ENCODE measurements at places on chromosomes 6 and 20. TPM values are rescaled to one million over a fixed set of nuclear protein-coding genes. Genes with fewer than 3 reads are reported as not detected.

DNA sequence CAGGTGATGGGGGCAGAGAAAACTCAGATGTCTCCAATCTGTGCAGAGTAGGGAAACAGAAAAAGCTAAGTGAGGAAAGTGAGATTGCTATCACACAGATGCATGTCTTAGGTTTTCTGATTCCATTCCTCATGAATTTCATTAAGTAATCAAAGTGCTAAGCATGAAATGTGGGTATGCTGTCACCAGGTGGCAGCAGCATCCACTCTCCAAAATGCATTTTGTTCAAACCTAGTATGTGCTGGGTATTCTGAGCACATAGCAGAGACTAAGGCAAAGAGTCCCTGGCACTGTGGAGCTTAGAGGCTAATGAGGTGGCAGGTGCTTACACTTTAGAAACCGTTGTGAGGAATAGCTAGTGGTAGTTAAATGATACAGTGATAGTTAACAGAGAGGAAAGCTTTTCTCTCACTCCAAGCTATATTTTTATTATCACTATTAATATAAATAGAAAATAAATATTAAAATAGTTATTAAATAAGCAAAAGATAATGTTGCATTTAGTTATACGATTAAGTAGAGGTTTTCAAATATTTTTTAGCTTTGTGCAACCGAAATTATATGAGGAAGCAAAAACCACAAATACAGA, 179.5 kb downstream of the CDH26 start:
- DNase-seq: no peak

- DNase-seq: peak; percentile 93
These were observed 63.6 kb downstream of the IPCEF1 start for GRCh38 chr6:154292855-154293519.

- DNase-seq: no peak
These were observed 75.4 kb upstream of the AKAP12 start for GRCh38 chr6:151164383-151164782.

MYB gene
- total RNA-seq: 7.4 TPM
